Stimulated activated CD4-positive, alpha-beta T cell treated with anti-CD3 and anti-CD28 coated beads, Interleukin-12 subunit alpha, Interleukin-12 subunit beta, amount 100 ng/mL, for 24 hours (primary cell): ENCODE measurements at places on chromosomes 1 and 21.

GRCh38 chr1:31681415-31681814, 22.4 kb downstream of the COL16A1 start:
- DNase-seq: no peak

DNA sequence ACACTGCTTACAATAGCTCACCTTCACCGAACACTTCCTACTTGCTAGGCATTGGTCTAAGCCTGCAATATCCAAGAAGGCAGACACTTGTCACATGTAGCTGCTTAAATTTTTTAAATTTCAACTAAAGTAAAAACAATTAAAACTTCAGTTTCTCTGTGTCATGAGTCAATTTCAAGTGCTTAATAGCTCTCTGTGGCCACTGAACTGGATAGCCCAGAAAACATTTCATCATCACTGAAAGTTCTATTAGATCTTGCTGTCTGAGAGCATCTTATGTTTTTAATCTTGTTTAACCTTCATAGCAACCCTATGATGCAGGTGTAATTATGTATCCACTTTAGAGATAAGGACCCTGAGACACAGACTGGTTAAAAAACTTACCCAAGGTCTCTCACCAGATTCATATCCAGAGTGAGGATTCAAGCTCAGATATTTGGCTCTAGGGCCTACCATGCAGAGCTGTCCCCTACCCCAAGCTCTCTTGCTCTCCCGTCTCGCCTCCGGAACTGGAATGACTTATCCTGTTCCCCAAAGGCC, 2.6 kb upstream of the FCRL6 start:
- no peak for DNase-seq

GRCh38 chr1:173666646-173667045, 3.0 kb downstream of the ANKRD45 start:
- DNase-seq: no peak

DNA sequence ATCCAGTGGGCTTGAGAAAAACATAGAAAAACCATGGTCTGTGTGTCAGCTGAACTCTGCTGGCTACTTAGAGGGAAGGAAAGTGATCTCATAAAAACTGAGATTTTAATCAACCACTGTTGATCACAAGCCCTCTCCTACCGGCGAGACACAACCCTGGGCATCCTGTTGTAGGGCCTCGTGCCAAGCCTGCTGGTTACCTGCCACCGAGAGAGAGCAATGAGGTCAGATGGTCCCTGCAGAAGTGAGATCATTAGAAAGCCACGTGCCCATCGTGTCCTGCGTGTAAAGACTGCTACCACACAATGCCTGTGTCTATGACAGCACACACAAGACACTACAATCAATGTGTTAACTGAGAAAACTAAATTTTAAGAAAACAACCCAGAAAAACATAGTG, 41.7 kb upstream of the GPR153 start:
- DNase-seq: no peak

GRCh38 chr1:183306317-183307042, 111.7 kb downstream of the NMNAT2 start:
- no peak for DNase-seq

- peak; percentile 16 for DNase-seq
Measured at GRCh38 chr1:62271948-62272728, 47.1 kb downstream of the KANK4 start.

GRCh38 chr1:1794999-1795398, 16.7 kb upstream of the NADK start:
- DNase-seq: no peak

- no peak for DNase-seq
Measured at GRCh38 chr1:248752161-248753028, 3.2 kb downstream of the LYPD8 start.

DNA sequence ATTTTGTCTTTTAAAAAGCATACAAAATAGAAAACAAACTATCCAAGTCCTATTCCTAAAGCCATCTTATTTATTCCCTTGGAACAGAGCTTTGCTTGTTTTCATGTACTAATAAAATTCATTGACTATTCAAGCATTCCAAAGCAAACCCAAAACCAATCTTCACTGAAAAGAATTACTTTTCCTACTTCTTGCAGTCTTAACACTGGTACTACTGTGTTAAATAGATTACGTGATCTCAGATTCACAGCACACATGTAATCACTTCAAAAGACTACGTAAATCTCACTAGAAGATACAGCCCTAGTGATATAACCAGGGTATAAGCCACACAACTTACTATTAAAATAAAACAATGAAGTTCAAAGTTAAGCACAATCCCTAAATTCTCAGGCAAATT, 39.0 kb downstream of the ZZZ3 start:
- no peak for DNase-seq

- DNase-seq: no peak
Measured at GRCh38 chr1:35797380-35797779, 10.4 kb upstream of the AGO4 start.
